ENCODE measurements at places on chromosomes 1 and 21.

GRCh38 chr1:205316161-205316566, 5.4 kb downstream of the NUAK2 start:
- DNase-seq = no peak

DNA sequence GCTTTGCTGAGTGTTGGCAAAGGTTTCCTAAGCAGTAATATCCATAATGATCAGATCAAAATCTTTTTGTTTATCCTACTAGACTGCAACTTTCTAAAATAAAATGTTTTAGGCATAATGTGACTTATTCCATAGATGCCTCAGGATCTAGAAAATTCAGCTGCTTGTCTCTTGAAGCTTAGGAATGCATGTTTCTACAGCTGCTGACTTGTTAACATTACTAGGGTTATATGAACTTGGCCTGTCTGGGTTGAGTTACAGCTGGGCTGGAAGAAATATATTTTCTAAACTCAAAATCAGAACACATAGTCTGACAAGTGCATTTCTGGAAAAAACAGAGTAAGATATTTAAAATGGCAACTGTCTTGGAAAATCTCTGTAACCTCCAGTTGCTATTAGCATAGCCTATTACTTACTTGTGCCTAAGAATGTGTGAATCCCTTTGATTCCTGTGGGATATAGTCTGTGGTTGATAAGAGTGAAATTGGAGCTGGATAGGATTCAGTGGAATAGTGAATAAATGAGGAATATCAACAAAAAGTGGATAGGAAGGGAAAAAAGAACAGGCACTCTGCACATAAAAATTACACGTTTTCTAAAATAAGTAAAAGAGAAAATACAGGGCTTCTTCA, 61.2 kb downstream of the RGS4 start:
- DNase-seq = no peak

GRCh38 chr1:208393826-208394225, 149.6 kb upstream of the PLXNA2 start:
- no peak for DNase-seq

- no peak for DNase-seq
Observed at GRCh38 chr21:26983576-26983975, 16.7 kb upstream of the ADAMTS5 start.

GRCh38 chr1:200172311-200172710, 144.8 kb downstream of the NR5A2 start:
- no peak for DNase-seq

- DNase-seq = peak; percentile 12
Observed at GRCh38 chr1:56225964-56226815, 353.2 kb downstream of the PLPP3 start.

DNA sequence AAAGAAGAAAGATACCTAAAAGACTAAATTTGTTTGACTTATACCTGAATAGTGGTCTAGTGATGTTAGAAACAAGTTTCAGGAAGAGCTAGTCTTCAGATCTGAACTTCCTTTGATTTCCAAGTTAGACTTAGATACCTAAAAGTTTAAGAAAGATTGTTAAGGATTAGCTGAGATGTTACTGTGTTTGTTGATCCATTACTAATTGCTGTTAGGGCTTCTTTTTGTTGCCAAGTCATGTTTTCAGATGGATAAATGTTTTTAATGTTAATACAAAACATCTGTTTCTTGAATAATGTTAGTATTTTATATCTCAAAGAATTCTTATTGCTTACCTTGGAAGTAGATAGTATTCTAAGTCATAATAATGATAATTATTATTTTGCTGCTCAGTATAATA, 11.6 kb downstream of the GNAI3 start:
- DNase-seq = no peak

DNA sequence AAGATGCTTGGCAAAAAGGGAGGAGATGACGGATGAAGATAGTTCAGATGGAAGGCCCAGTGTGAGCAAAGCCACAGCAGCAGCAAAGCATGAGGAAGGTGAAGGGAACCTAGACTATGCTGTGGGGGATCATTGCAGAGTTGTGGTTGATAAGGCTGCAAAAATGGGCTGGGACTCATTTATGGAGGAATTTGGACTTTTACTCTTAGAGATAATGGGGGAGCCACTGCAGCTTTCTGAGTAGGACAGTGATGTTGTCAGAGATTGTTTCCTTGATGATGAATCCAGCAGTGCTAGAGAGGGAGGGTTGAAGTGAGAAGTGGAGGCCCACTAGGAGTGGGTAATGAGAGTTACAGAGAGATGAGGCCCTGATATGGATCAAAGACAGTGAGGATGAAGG, 2.1 kb upstream of the C8A start:
- DNase-seq = peak; percentile 52

- no peak for DNase-seq
Observed at GRCh38 chr1:198619375-198620140, 19.3 kb upstream of the PTPRC start.

- no peak for DNase-seq
Observed at GRCh38 chr1:149925345-149925744, 2.3 kb downstream of the SF3B4 start.

DNA sequence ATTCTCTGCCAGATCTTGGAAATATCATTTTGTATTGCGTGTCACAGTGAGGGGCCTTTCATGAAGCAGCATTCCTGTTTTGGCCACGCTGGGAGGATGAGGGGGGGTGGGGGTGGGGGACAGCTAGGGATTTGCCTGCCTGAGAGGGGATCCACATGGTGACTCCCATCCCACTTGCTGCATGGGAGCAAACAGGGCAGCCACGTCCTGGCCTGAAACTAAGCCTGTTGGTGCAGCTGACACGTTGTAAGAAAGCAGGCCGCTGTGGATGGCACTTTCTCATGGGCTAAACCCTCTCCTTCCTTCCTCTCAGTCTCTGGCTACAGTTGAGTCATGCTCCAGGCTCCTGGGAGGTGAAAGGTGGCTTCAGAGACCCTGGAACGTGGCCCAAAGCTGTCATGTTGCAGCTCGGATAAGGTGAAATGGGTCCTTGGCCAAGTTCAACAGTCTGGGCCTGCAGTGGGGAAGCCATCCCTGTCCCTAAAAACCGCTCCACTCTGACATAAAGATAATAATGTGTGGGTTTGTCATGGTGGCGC, 346.7 kb upstream of the VAMP3 start:
- DNase-seq = no peak

DNA sequence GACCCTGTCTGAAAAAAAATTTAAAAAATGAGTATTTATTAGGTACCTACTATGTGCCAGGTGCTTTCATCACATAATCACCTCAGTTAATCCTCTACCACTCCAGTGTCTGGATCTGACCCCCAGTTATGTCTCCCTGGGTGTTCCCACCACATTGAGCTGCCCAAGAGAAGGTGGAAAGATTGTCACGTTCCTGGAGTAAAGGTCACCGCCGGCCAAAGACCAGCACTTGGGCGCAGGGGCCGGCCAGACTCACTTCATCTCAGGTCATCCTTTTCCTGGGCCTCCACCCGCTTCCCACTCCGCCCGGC, 714 bp downstream of the PYCR2 start:
- DNase-seq = peak; percentile 15

GRCh38 chr1:235075048-235075776, 53.4 kb downstream of the TOMM20 start:
- DNase-seq = peak; percentile 89

GRCh38 chr1:231162297-231162969, 575 bp downstream of the TRIM67 start:
- peak; percentile 5 for DNase-seq

DNA sequence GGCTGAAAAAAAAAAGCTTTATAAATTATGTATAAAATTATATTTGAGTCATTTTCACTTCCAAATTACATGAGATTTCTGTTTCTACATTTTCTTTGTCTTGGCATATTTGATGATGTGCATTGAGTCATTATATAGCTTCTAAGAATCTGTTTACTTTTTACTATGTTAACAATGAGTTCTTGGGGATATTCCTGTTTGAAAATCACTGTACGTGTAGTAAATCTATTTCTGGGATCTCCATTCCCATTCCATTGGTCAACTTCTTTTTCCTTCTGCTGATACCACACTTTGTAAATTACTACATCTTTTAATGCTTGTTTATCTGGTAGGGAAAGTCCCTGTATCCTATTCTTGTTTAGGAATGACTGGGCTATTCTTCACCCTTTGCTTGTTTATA, 43.6 kb downstream of the TNFRSF9 start:
- no peak for DNase-seq

- DNase-seq = peak; percentile 55
Observed at GRCh38 chr1:203661572-203661971, 34.9 kb downstream of the ATP2B4 start.

Data from HepG2 (cell line).